ENCODE measurements at places on chromosomes 13 and 19. TPM values are rescaled to one million over a fixed set of nuclear protein-coding genes. Genes with fewer than 3 reads are reported as not detected.

The RXFP2 gene
- total RNA-seq = 0.45 TPM

The RGCC gene
- 0.85 TPM for total RNA-seq

The ATP8B3 gene
- total RNA-seq = 2.3 TPM

DNA sequence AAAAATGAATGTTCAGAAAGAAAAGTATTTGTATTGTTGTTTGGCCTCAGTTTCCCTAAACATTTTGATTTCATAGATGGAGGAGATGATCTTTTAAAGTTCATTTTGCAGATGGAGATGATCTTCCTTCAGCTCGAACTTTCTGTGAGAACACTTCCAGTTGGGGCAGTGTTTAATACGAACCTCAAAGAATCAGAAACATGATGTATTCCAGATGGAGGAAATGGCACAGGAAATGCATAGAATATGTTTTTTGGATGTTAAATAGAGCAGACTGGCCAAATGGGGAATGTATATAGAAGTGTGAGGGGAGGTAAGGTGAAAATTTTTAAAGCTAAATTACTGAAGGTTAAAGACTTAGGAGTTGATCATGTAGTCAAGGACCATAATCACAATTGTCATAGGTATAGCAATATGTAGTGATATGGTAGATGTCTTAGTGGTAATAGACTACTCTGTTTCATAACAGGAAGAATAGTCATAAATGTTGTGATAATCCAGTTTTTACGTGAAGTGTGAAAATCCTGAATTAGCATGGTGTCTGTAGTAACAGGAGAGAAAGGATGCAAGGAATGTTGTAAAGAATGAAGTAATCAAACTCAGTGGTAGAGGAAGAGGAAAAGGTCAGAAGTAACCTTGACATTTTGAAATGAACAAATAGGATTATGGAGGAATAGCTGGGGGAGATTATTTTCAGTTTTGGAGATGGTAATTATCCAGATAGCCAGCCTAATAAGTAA, 5.1 kb downstream of the RAP2A start:
- DNase-seq = no peak

DNA sequence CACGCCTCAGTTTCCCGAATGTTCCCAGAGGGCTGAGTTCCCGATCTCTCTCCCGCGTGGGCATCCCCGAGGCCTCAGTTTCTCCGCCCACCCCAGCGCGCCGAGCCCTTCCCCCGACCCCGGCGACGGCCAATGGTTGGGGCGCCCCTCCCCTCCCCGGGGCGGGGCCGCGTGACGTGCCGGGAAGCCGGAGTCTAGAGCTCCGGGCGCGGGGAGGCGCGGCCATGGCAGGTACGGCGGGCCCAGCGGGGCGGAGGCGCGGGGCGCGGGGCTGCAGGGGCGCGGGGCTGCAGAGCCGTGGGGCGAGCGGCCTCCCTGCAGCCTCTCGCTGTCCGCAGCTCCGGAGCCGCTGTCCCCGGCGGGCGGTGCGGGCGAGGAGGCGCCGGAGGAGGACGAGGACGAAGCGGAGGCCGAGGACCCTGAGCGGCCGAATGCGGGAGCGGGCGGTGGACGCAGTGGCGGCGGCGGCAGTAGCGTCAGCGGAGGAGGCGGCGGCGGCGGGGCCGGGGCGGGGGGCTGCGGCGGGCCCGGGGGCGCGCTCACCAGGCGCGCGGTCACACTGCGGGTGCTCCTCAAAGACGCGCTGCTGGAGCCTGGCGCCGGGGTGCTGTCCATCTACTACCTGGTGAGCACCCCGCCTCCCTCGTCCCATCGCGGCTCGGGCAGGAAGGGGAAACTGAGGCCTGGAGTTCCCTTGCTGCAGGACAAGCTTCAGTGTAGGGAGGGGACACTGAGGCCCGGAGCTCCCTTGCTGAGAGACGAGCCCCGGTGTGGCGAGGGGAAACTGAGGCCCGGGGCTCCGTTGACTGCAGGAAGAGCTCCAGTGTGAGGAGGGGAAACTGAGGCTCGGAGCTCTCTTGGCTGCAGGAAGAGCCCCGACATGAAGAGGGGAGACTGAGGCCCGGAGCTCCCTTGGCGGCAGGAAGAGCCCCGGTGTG, at the start of gene MPND:
MPND (plus strand) TSS at position 193 of the 938 bp plus-strand sequence; CDS start at position 225, 32 bp downstream.
- DNase-seq = peak; percentile 92

- no peak for DNase-seq
Observed at GRCh38 chr13:66940113-66940512, 290.0 kb downstream of the PCDH9 start.

GRCh38 chr13:49791711-49792549, 552 bp downstream of the KPNA3 start:
- DNase-seq = peak; percentile 67

DNA sequence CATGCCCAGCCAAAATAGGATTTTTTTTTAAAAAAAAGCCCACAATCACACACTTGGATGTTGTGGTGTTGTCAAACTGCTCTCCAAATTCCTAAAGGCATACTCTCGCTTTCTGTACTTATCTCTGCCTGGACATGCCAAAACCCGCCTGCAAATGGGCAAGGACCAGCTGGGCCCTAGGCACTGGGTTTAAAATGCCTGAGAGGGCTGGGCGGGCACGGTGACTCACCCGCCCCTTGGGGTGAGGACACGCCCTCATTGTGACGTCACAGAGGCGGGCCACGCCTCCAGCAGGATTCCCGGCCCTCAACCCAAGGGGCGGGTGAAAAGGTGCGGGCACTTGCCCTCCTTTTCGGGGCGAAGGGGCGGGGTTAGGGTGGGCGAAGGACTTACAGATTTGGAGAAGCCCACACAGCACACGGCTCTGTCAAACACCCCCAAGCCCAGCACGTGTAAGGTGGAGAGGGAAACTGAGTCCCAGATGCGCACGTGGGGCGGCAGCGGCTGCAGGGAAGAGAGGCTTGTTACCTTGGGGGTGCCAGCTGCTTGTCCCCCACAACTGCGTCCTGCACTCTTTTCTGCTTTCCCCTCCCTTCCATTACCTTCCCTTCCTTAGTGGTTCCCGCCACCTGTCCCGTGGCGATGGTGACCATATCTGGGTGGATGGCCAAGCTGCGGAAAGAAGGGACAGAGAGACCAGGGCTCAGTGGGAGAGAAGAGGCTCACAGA, 6.6 kb downstream of the EML2 start:
- DNase-seq = peak; percentile 84

Measured in mesothelial cell of epicardium (in vitro differentiated cells).